Panc1 (cell line): ENCODE measurements at places on chromosomes 3 and 15. TPM values are rescaled to one million over a fixed set of nuclear protein-coding genes. Genes with fewer than 3 reads are reported as not detected.

The RETNLB gene
- total RNA-seq, result not detected

DNA sequence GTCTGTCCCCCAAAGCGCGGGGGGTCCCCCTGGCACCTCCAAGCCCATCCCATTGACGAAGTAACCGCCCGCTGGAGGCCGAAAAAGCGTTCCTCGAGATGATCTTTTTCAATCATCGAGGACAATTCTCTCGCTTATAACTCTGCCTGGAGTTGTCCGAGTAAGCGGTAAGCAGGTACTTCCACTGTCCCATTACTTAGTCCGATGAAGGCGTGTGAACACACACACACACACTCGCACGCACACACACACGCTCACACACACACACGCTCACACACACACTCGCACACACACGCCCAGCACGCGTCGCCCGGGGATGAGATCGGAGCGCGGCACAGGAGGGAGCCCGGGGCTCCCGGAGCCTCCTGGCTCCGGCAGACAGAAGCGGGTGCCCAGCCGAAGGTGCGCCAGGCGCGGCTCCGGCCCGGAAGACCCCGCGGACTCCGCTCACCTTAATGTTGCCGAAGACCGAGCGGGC, 430 bp downstream of the SLCO2A1 start:
- H3K27me3 ChIP-seq, result peaks cover 6% of the 10 kb centered on the region; the same call in 1 of the 2 replicates
- H3K4me1 ChIP-seq, result no peaks in the 10 kb centered on the region
- no peak for DNase-seq
- H3K36me3 ChIP-seq, result no peaks in the 10 kb centered on the region
- H3K4me3 ChIP-seq, result peak overlapping the region; percentile 52

GRCh38 chr15:66195621-66196230, 57.8 kb downstream of the MEGF11 start:
- H3K4me3 ChIP-seq, result no peak overlapping the region
- no peak for DNase-seq
- H3K36me3 ChIP-seq, result no peaks in the 10 kb centered on the region
- H3K4me1 ChIP-seq, result no peaks in the 10 kb centered on the region
- no peaks in the 10 kb centered on the region for H3K27me3 ChIP-seq

DNA sequence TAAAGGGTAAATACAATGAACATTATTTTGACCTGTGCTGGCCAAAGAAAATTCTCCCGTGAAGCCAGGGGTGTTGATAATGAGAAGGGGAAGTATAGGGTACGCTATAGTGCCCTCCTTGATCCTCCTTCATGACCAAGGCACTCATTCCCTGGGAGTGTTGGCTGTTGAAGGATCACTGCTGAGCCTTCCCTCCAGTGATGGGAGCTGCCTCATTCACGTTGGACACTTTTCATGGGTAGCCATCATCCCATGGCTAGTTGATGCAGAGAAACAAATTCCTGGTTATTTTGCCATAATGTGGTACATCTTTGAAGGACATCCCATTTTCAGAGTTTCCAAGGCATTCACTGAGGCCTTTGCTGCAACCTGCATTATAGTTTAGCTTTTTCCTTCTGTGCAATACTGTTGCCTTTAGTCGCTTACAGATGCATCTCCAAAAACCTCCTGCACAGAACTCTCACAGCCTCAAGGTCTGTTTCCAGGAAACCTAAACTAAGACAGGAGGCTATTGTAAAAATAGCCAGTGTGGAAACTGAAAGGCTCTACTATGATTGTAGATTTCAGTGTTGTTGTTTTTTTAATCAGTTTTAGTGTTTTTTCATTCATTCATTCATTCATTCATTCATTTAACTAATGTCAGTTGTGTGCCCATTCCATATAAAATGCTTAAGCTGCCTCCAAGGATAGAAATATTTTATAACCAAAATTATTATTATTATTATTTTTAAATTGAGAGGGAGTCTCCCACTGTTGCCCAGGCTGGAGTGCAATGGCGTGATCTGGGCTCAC, 40.8 kb downstream of the TGFBR2 start:
- H3K27ac ChIP-seq, result no peak overlapping the region
- H3K4me1 ChIP-seq, result no peaks in the 10 kb centered on the region; the same call in 1 of the 2 replicates
- peaks cover 8% of the 10 kb centered on the region for H3K36me3 ChIP-seq
- H3K27me3 ChIP-seq, result no peaks in the 10 kb centered on the region
- no peak for DNase-seq
- no peak overlapping the region for H3K4me3 ChIP-seq

DNA sequence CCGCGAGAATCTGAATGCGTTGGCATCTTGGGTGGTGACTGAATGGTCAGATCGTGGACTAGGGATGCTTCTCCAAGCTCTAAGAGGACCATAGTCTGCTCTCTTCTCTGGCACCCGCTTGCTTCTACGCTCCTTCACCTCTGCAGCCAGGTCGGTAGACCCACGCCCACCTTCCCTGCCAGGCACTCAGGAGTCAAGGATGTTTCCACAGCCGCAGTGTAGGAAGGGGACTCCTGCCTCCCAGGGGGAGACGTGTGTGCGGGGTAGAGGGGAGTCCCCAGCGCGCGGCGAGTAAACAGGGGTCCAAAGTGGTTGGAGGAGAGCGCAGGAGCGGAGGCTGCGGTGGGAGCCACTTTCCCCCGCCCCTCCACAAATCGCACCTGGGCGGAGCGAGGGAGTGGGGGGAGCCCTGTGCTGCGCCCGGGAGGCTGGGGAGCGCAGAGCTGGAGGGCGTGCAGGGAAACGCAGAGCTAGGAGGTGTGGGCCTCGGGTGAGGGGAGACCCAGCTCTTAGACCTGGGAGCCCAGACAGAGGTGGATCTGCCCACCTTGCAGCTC, 1.7 kb downstream of the LRRC3B start:
- DNase-seq, result no peak
- H3K36me3 ChIP-seq, result no peaks in the 10 kb centered on the region
- H3K27me3 ChIP-seq, result no peaks in the 10 kb centered on the region
- no peak overlapping the region for H3K27ac ChIP-seq
- no peak overlapping the region for H3K4me3 ChIP-seq
